Left lung (tissue), 14 donors: ENCODE measurements at places on chromosomes 12 and 14. TPM values are rescaled to one million over a fixed set of nuclear protein-coding genes. Genes with fewer than 3 reads are reported as not detected.

OTOGL gene
- 0.55 TPM for polyA plus RNA-seq

CELA1 gene
- not detected for polyA plus RNA-seq

SYCP3 gene
- polyA plus RNA-seq, result 1.2 TPM

POTEG gene
- not detected for polyA plus RNA-seq

CLEC2B gene
- 22.4 TPM for polyA plus RNA-seq

SOCS4 gene
- polyA plus RNA-seq, result 13.5 TPM

MANSC4 gene
- polyA plus RNA-seq, result 0.42 TPM

CSRNP2 gene
- 40.9 TPM for polyA plus RNA-seq

EIF2S1 gene
- 86.0 TPM for polyA plus RNA-seq

PMCH gene
- polyA plus RNA-seq, result 0.58 TPM

RNU4-1 gene
- polyA plus RNA-seq, result not detected

RTL1 gene
- polyA plus RNA-seq, result 0.09 TPM

SLCO1B1 gene
- not detected for polyA plus RNA-seq

GPR65 gene
- polyA plus RNA-seq, result 0.54 TPM

CLEC4E gene
- 0.24 TPM for polyA plus RNA-seq

RAN gene
- 529 TPM for polyA plus RNA-seq

CIROP gene
- polyA plus RNA-seq, result not detected

ACRBP gene
- 7.2 TPM for polyA plus RNA-seq

GPR68 gene
- 1.3 TPM for polyA plus RNA-seq

ZFHX2 gene
- polyA plus RNA-seq, result 4.7 TPM

BEGAIN gene
- 2.7 TPM for polyA plus RNA-seq

RERGL gene
- polyA plus RNA-seq, result 0.30 TPM

LAG3 gene
- 1.6 TPM for polyA plus RNA-seq

ARMH4 gene
- polyA plus RNA-seq, result 18.4 TPM

LGR5 gene
- polyA plus RNA-seq, result 6.6 TPM

SMCO2 gene
- 0.17 TPM for polyA plus RNA-seq

DAD1 gene
- polyA plus RNA-seq, result 196 TPM

RAD51AP1 gene
- 31.5 TPM for polyA plus RNA-seq

E2F7 gene
- polyA plus RNA-seq, result 10.9 TPM

SLC35F4 gene
- polyA plus RNA-seq, result 0.24 TPM

NRIP2 gene
- polyA plus RNA-seq, result 8.1 TPM

NRL gene
- polyA plus RNA-seq, result 1.2 TPM

DPPA3 gene
- not detected for polyA plus RNA-seq

SRRM4 gene
- polyA plus RNA-seq, result 0.48 TPM

HOXC9 gene
- polyA plus RNA-seq, result 0.60 TPM

SERPINA12 gene
- polyA plus RNA-seq, result not detected

NINJ2 gene
- 5.0 TPM for polyA plus RNA-seq

KRT71 gene
- 0.17 TPM for polyA plus RNA-seq

PLD4 gene
- 8.0 TPM for polyA plus RNA-seq

CCDC196 gene
- not detected for polyA plus RNA-seq

PPP1R12A gene
- polyA plus RNA-seq, result 137 TPM

NKX2-1 gene
- polyA plus RNA-seq, result 157 TPM

AMIGO2 gene
- 3.4 TPM for polyA plus RNA-seq

KCNC2 gene
- 0.24 TPM for polyA plus RNA-seq

ATG2B gene
- 36.7 TPM for polyA plus RNA-seq

ADCK1 gene
- polyA plus RNA-seq, result 6.7 TPM

MAP3K9 gene
- 6.0 TPM for polyA plus RNA-seq

RFX4 gene
- not detected for polyA plus RNA-seq

GLT8D2 gene
- polyA plus RNA-seq, result 23.1 TPM

COL2A1 gene
- polyA plus RNA-seq, result 91.3 TPM

CD69 gene
- 5.5 TPM for polyA plus RNA-seq

GLI1 gene
- 38.3 TPM for polyA plus RNA-seq

PTPRR gene
- polyA plus RNA-seq, result 0.10 TPM

DAO gene
- polyA plus RNA-seq, result not detected

A2ML1 gene
- 0.72 TPM for polyA plus RNA-seq

TMPRSS12 gene
- 0.12 TPM for polyA plus RNA-seq

TGFB3 gene
- polyA plus RNA-seq, result 164 TPM

KLRC2 gene
- 0.38 TPM for polyA plus RNA-seq

DCN gene
- 2,064 TPM for polyA plus RNA-seq
